Activated CD4-positive, alpha-beta T cell treated with anti-CD3 and anti-CD28 coated beads, Interleukin-2, amount 50 U/mL, for 4 hours (primary cell): ENCODE measurements at places on chromosomes 5 and 9.

DNA sequence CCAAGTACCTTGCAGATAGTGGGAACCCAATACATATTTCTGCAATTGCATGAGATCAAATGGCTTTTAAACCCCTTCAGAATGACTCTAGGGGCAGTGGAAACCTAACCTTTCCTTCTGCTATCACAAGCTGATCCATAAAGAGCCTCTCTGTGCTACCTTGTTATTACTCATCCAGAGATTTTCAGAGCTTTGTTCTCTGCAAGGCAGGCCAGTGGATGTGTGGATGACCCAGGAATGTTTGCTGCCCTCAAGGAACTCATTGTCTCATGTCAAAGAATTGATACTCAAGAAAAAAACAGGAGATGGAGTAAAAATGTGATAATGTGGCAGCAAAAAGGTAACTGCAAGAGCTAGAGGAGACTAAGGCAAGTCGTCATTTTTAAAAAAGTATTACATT lies 164.1 kb downstream of the HMHB1 start:
- DNase-seq = no peak

DNA sequence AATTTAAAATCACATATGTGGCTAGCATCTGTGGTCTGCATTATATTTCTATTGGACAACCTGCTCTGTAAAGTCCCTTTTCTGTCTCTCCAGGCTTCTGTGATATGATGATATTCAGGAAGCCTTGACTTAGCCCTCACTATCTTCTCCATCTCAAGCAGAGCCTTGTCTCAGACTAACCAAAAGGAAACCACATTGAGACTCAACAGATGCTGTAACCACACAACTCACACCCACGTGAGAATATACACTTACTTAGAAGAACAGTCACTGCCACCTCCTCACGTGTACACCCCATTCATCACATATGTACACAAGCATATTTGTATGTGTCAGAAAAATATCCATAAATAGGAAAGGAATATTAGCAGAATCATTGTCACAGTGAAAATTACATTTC lies 33.6 kb downstream of the HTR4 start:
- no peak for DNase-seq

GRCh38 chr5:179130101-179130681 lies 70.0 kb downstream of the ZNF354C start:
- DNase-seq = no peak

- peak; percentile 44 for DNase-seq
Observed at GRCh38 chr5:177403102-177403791, 2.8 kb upstream of the PFN3 start.

DNA sequence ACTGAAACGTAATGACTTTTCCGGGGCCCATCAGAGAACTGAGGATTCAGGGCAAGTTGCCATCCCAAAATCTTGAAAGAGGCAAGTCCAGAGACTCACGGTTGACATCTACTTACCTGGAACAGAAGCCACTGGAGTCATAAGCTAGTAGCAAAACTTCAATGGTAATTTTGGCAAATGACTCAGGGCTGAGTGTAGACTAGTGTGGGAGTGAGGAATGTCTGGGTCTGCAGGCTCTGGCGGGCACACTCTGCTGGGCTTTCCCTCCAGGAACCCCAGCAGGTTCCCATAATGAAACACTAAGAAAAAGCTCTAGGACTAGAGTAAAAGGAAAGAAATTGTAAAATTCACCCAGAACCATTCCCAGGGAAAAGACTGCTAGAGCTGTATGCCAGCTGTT lies 122.9 kb upstream of the NFIL3 start:
- DNase-seq = no peak
